ENCODE measurements at places on chromosomes 5 and 9.

- DNase-seq: no peak
These were observed 191.0 kb downstream of the ZSWIM6 start for GRCh38 chr5:61523073-61523472.

DNA sequence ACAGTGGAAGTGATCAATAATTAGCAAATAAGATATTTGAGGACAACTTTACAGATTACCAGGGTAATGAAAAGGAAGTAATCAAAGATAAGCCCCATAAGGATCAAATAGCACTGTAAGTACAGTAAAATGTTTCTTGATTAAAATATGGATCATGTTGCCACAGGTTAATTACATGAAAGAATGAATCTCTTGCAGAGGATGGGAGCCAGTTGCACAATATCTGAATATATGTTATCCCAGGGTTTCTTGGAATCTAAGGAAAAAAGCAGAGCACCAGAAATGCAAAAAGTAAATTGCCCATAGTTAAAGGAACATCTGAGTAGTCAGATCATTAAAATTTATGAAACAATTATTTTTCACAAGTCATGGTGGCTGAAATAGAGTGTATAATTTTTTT lies 13.8 kb upstream of the SRP19 start:
- no peak for DNase-seq

DNA sequence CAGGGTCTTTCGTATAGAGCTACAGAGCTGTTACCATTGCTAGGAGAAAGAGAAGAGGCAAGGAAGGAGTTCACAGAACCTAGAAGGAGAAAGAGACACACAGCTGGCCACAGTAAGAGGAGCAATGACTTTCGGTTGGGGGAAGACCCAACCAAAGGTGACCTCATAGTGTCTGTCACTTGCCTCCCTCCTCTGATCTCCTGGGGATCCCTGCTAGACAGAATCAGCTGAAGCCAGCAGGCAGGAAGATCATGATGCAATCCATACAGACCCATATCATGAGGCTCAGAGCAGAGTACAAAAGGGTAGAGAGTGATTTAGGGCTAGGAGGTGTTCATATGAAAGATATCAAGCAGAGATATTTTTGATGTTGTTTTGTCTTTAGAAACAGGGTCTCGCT lies 26.0 kb upstream of the EPB41L4B start:
- DNase-seq: no peak

- no peak for DNase-seq
These were observed 29.0 kb downstream of the SARDH start for GRCh38 chr9:133709015-133709611.

GRCh38 chr5:176384991-176385390 lies 3.4 kb downstream of the NOP16 start:
- no peak for DNase-seq

GRCh38 chr9:112174222-112174964 lies 704 bp downstream of the SUSD1 start:
- DNase-seq: peak; percentile 77

DNA sequence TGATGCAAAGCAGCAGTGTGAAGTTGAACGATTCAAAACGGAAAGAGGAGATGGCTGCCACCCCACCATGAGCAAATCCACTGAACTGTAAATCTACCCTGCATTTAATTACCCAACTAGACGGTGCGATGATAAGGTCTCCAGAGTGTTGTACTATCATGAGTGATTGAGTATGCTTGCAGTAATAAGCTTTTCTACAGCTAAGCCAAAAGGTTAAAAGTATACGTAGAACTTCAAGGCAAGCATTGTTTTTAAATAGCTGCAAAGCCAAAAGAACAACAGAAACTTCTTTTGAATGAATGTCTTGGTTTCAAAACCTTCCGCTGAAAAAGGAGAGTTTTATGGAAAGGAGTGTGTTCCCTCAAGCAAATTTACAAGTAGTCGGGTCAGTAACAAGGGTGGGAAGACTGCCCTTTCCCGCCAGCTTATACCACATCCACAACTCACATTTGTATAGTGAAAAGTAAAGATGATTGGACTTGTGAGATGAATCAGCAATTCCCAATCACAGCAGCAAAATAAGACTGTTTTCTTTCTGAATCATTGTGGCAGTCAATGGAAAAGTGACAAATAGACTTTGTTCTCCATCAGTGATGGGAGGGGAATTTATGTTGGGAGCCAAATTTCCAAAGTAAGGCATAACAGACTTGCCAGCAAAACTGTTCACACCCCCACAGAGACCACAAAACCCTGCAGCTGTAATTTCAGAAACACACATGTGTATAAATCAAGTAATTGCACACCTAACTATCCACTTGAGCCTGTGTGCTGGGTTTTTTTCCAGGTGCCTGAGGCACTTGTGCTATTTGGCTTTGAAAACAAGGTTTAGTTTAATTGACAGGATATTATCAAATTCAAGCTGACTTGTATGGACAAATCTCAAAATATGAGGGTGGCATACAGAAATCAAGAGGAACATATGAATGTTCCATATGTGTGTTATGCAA lies 407.7 kb upstream of the GRAMD2B start:
- DNase-seq: peak; percentile 2

DNA sequence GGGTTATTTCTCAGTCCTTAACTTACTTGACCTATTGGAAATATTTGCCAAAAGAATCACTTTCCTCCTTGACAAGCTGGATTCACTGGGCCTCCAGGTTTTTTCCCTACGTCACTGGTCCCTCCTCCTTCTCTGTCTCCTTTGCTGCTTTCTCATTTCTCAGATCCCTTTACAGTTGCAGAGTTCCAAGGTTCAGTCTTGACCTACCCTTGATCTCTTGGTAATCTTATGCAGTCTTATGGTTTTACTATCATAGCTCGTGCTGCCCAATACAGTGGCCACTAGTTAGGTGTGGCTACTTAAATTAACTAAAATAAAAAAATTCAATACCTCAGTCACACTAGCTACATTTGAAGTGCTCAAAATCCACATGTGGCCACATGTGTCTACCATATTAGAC lies 11.4 kb downstream of the SLC38A9 start:
- DNase-seq: no peak

GRCh38 chr9:98124637-98125426 lies 5.8 kb upstream of the TRIM14 start:
- no peak for DNase-seq

DNA sequence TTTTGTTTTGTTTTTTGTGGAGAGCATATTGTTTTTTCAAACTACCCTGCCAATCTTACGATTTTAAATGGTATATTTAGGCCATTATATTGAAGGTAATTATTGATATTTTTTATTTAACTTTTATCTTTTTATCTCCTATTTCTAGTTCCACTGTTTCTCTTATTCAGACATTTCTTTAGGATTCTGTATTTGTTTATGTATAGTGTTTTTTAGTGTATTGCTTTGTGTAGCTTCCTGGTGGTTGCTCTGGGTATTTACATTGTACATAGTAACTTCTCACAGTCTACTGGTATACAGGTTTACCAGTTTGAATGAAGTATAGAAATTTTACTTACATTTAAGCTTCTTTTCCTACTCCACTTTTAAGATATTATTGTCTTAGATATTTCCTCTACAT lies 63.2 kb downstream of the ERCC6L2 start:
- DNase-seq: no peak

DNA sequence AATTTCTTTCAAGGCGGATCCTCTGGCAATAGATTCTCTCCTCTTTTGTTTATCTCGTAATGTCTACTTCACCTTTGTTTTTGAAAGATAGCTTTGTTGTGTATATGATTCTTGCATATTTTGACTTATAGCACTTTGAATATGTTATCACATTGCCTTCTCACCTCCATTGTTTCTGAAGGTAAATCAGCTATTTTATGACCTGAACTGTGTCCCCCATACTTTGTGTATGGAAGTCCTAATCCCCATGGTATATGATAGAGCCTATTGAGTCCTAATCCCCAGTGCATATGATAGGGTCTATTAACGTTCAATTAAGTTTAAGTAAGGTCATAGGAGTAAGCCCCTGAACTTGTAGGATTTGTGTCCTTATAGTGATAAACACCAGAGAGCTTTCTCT lies 910.2 kb upstream of the NUDT12 start:
- no peak for DNase-seq

- no peak for DNase-seq
These were observed 114.4 kb upstream of the PPP1R26 start for GRCh38 chr9:135365013-135365768.

DNA sequence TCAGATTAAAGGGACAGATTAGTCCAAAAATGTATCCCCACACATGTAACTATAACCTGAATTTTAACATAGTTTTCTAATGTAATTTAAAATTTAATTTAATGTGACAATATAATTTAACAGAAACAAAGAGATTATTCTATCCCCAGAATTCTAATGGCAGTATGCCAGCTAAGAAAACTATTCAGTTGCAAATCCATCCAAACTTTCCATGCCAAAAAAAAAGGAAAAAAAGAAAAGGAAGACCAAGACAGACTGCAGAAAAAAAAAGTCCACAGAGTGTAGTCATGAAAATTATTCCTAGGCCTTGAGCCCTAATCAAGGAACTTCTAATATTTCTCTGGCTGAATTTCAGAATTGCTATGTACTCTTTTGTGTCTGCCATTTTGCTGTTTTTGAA lies 217.6 kb downstream of the CDH18 start:
- DNase-seq: no peak

DNA sequence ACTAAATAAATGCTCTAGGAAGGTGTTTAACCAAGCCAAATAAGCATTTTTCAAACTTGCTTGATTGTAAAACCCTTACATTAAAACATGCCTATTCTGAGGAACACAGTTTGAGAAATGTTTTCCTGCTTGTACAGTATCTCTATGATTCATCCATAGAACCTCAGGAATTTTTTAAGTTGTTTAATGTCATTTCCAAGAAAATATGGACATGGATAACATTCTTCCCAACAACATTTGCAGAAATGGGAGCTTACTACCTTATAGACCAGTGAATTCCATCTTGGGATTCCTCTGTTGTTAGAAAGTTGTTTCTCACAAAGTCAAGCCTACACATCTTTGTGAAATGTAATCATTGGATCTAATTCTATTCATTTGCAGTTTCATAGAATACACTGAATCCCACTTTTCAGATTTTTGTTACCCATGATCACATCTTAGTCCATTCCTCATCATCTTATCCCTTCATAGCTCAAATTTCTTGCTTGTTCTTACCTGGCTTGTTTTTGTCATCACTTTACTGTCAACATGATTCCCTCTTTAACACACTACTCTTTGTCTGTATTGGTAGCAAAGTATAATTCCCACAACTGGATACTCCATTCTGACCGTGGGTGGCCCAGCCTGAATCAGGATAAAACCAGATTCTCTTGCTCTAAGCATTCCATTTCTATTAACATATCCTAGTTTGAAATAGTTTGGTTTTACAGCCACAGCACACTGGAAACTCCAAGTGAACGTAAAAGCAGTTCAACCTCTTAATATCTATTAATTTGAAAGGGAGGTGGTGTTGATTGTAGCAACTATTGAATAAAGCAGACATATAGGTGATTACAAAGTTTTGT lies 49.4 kb upstream of the PAPPA start:
- DNase-seq: no peak

GRCh38 chr5:141722266-141722665 lies 40.2 kb upstream of the ARAP3 start:
- no peak for DNase-seq

- DNase-seq: no peak
These were observed 289.6 kb downstream of the DTWD2 start for GRCh38 chr5:118698774-118699173.

DNA sequence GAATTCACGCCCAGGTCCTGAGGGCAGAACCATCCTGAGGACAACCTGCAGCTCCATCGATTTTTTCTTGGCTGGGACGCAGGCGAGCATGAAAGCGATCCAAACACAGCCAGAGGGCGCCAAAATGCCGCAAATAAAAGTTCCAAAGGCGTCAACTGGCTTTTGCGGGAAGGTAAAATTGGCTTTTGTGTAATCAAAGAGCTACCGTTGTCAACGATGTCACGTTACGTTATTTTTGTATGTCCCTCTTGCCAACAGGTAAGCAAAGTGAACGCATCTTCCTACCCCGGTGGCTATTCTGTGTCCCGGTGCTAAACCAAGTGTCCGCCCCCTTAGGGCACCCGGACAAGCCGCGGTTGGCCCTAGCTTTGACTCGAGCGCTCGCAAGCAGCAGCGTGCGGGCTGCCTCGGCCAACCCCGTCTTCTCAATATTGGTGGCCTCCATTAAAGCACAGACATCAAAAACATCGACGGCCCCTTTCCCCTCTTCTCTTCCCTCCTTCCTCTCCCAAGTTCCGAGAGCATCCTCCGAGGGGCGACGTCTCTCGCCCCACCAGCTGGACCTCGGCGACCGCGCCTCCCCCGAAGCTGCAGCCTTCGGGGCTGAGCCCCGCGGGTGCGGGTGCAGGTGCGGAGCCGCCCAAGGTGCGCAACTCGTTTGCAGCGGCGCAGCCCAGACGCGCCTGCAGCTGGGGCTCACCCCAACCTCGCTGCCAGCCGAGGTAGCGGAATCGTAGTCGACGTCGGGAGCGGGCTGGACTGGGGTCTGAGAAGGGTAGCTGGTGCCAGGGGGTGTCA lies 1.1 kb upstream of the BASP1 start:
- DNase-seq: peak; percentile 75

GRCh38 chr5:159096243-159096923 lies 3.3 kb downstream of the EBF1 start:
- DNase-seq: no peak

GRCh38 chr5:116076496-116076895 lies 8.3 kb upstream of the COMMD10 start:
- DNase-seq: no peak

DNA sequence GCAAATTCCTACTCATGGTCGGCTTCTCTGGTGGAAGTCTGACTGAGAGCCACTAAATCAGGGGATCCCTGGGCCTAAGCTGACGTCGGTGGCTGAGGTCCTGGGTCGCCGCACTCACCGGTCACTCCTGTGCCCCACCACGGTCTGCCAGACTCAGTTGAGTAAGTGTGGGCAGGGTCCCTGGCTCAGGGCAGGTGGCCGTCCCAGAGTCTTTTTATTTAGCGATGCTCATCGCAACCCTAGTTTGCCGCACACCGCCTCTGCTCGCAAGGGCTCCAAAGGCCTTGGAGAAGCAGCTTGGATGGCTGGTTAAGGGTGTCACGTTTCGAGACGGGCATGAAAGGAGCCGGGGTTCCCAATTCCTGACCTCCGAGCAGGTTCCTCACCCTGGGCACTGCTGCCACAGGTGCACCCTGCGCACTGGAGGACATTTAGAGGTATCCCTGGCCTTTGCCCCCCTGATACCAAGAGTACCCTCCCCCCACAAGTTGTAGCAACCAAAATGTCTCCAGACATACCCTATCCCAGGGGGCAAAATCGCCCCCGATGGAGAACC lies 59.9 kb downstream of the NSUN2 start:
- no peak for DNase-seq

DNA sequence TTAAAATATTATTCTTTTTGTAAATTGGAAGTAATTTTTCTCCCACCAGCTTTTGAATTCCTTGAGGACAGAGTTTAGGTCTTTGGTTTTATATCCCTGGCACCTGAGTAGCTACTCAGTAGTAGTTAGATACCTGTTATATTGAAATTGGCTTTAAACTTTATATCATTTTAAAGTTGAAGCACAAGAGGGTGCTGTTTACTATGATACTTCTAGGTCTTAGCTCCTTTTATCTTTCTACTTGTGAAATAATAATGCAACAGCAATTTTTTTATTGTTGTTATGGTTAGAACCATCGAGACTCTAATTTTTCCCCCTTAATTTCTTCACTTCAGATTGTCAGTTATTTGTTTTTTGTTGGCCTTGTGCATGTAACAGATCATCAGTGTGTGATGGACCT lies 46.3 kb downstream of the AP3S1 start:
- no peak for DNase-seq

Data from H54 (cell line).